ENCODE measurements at places on chromosomes 1 and 21.

DNA sequence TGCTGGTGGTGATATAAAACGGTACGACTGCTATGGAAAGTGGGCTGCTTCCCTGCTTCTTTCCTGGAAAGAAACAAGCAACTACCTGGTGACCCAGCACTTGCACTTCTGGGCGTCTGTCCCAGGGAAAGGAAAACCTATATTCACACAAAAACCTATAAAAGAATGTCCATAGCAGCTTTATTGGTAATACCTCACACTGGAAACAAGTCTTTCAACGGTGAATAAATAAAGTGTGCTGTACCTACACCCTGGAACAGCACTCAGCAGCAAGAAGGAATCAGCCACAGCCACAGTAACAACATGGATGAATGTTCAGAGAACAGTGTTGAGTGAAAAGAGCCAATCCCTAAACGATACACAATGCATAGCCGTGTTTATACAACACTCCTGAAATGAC, 19.9 kb downstream of the SLC19A1 start:
- H3K4me3 ChIP-seq, result no peak overlapping the region
- DNase-seq, result peak; percentile 12
- no peaks in the 10 kb centered on the region for H3K36me3 ChIP-seq
- no peak overlapping the region for H3K27ac ChIP-seq

DNA sequence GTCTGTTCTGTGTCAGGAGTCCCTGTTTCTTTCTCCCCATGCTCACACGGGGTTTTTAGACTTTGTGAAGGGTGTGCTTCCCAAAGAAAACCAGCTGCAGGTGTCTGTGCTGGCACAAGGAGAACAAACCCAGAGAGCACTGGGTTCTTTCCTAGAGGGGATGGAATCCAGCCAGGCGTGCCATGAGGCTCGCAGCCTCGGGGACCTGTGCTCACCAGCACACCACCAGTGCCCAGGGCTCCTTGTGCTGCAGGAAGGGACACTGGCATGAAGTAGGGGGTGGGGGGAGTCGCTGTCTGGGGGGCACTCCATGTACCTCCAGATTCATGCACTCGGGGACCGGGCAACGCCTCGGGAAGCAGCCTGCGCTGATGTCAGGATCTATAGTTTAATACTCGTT, 57.9 kb downstream of the AGPAT3 start:
- H3K27me3 ChIP-seq, result no peaks in the 10 kb centered on the region
- no peak overlapping the region for H3K4me3 ChIP-seq
- no peaks in the 10 kb centered on the region for H3K36me3 ChIP-seq
- no peaks in the 10 kb centered on the region for H3K4me1 ChIP-seq

- no peak for DNase-seq
- no peaks in the 10 kb centered on the region for H3K36me3 ChIP-seq
- no peaks in the 10 kb centered on the region for H3K4me1 ChIP-seq
Observed at GRCh38 chr1:172698224-172698623, 39.3 kb downstream of the FASLG start.

- no peak overlapping the region for H3K4me3 ChIP-seq
- no peaks in the 10 kb centered on the region for H3K36me3 ChIP-seq
- H3K4me1 ChIP-seq, result peaks cover 7% of the 10 kb centered on the region
- DNase-seq, result no peak
Observed at GRCh38 chr1:31708324-31708723, 4.5 kb upstream of the COL16A1 start.

DNA sequence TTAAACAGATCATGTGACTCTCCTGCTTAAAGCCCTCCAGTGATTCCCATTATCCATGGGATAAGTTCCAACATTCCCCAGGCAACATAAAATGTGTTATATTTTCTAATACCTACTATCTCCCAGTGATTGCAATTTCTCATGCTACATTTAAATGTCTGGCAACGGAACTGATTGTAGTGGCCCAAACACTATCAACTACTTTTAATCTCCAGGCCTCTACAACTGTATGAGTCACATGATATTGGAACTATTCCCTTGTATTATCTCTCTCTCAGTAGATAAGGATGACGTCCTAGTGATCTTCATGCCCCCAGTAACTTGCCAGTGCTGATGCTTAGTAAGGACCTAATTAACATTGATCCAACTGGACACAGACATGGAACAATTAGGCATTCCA, 49.9 kb downstream of the ERICH3 start:
- H3K36me3 ChIP-seq, result no peaks in the 10 kb centered on the region
- H3K4me1 ChIP-seq, result no peaks in the 10 kb centered on the region
- no peaks in the 10 kb centered on the region for H3K27me3 ChIP-seq

DNA sequence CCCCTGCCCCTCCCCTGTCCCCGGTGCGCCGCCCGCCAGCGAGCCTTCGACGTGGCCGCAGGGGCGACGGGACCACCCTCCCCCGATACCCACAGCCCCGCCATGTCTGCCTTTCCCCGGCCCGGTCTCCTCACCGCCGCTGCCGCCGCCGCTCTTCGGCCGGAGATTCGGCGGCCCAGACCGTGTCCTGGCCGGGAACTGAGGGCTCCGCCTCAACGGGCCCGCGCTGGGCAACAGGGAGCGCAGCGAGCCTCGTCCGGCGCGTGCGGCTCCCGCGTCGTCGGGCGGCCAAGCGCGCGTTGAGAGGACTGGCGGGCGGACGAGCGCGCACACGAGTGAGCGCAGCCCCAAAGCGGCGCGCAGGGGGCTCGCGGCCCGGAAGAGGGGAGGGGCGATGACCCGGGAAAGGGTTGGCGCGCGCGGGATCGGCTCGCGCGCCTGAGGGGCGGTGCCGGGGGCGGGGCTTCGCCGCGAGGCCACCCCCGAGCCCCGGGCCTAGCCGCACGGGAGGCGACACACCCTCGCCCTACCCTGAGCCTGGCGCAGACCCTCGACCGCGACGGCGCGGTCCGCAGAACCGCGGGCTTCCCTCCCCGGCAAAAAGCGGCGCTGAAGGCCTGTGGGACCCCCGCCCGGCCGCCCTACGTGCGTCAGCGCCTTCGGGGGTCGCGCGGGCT, at the start of gene BTG3:
Gene BTG3 (minus strand): TSS at position 337 of the 677 bp plus-strand sequence. CDS start 3,757 bp downstream, outside the sequence.
- no peaks in the 10 kb centered on the region for H3K4me1 ChIP-seq
- peak; percentile 86 for DNase-seq
- H3K27ac ChIP-seq, result peak within 1 kb of the TSS; percentile 89
- no peaks in the 10 kb centered on the region for H3K36me3 ChIP-seq
- H3K27me3 ChIP-seq, result no peaks in the 10 kb centered on the region
- peak within 1 kb of the TSS; percentile 93 for H3K4me3 ChIP-seq

GRCh38 chr1:179178183-179178582, 51.3 kb downstream of the ABL2 start:
- peaks cover 8% of the 10 kb centered on the region for H3K4me1 ChIP-seq
- no peaks in the 10 kb centered on the region for H3K27me3 ChIP-seq
- DNase-seq, result no peak
- H3K27ac ChIP-seq, result no peak overlapping the region

GRCh38 chr21:42685036-42685435, 31.6 kb downstream of the PDE9A start:
- no peak overlapping the region for H3K4me3 ChIP-seq
- H3K36me3 ChIP-seq, result no peaks in the 10 kb centered on the region
- H3K4me1 ChIP-seq, result no peaks in the 10 kb centered on the region
- H3K27me3 ChIP-seq, result no peaks in the 10 kb centered on the region
- H3K27ac ChIP-seq, result no peak overlapping the region

DNA sequence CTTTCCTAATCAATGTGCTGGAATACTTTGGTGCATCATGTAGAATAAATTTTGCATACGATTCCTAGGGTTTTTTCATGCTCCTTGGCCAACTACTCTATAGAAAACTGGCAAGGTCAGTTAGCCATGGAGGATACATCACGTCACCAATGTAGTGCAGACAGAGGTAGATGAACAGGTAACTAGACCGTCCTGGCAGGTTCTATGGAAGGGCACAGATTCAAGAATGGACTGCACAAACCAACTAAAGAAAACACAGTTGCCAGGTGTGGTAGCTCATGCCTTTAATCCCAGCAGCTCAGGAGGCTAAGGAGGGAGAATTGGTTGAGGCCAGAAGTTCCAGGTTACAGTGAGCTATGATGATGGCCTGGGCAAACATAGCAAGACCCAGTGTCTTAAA, 9.9 kb downstream of the MTF1 start:
- no peak for DNase-seq
- H3K4me1 ChIP-seq, result no peaks in the 10 kb centered on the region
- H3K27me3 ChIP-seq, result no peaks in the 10 kb centered on the region
- no peak overlapping the region for H3K27ac ChIP-seq
- H3K4me3 ChIP-seq, result no peak overlapping the region

- H3K4me3 ChIP-seq, result no peak overlapping the region
- peak; percentile 21 for DNase-seq
- no peaks in the 10 kb centered on the region for H3K4me1 ChIP-seq
- no peaks in the 10 kb centered on the region for H3K27me3 ChIP-seq
- no peak overlapping the region for H3K27ac ChIP-seq
Observed at GRCh38 chr1:108050158-108050557, 85.2 kb upstream of the VAV3 start.

DNA sequence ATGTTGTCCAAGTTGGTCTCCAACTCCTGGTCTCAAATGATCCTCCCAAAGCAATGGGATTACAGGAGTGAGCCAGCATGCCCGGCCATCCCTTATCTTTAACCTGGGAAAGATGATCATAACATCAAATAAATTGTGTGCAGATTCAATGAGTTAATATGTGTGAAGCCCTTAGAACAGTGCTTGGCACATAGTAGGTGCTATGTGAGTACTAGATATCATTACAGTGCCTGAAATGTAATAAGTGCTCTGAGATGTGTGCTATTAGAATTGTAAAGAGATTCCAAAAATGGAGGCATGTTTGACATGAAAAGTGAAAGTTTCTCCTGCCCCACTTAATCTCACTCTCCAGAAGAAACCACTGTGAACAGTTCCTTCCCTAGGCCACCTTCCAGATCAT, 71.8 kb downstream of the RUNX3 start:
- no peak for DNase-seq
- H3K4me3 ChIP-seq, result no peak overlapping the region
- no peaks in the 10 kb centered on the region for H3K27me3 ChIP-seq
- H3K4me1 ChIP-seq, result no peaks in the 10 kb centered on the region

DNA sequence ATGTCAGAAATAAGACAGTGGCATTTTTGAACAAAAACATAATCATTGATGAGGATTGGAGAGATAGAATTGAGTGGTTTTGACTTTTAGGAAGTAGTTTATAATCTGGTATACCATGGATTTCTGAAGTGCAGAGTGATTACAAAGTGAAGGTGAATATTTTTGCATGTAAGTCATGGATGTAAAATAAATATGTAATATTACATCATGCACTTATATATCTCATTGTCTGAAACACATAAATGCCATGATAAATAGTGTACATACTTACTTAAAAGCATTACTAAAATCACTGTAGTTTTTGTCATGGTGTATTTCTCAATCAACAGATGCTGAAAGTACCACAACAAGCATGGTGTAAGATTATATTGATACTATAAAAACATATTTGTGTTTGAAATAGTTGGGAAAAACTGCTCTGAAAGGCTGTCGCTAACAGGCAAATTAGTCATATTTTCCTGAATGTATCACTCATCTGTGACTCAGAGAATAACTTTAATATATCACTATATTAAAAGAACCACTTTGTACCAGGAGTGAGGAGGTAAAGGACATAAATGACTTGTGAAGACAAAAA, 24.8 kb upstream of the RGS18 start:
- H3K4me1 ChIP-seq, result no peaks in the 10 kb centered on the region
- no peaks in the 10 kb centered on the region for H3K36me3 ChIP-seq
- no peaks in the 10 kb centered on the region for H3K27me3 ChIP-seq
- no peak overlapping the region for H3K27ac ChIP-seq

- H3K4me3 ChIP-seq, result no peak overlapping the region
- no peaks in the 10 kb centered on the region for H3K36me3 ChIP-seq
- H3K27me3 ChIP-seq, result no peaks in the 10 kb centered on the region
- H3K27ac ChIP-seq, result no peak overlapping the region
- DNase-seq, result no peak
Observed at GRCh38 chr1:206544562-206545257, 37.4 kb downstream of the RASSF5 start.

DNA sequence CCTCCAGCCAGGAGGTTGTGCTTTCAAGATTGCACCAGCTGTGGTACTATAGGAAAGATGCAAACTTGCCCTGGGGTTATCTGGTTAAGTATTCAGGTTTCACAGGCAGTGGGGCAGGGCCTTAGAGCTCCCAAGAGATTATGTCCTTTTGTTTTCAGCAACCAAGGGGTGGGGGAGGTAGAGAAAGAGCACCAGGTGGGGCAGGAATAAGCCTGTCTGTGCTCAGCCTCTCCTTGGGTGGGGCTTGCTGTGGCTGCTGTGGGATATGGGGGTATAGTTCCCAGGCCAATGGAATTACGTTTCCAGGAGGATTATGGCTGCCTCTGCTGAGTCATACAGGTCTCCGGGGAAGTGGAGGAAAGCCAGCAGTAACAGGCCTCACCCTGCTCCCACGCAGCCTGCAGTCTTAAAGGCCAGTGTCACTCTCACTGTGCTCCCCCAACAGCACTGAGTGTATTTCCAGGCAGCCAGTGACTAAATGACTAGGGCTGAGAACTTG, 508.6 kb downstream of the RWDD3 start:
- H3K27ac ChIP-seq, result no peak overlapping the region
- H3K27me3 ChIP-seq, result no peaks in the 10 kb centered on the region
- H3K4me1 ChIP-seq, result no peaks in the 10 kb centered on the region
- H3K36me3 ChIP-seq, result no peaks in the 10 kb centered on the region

- peaks cover 5% of the 10 kb centered on the region for H3K36me3 ChIP-seq
- no peak overlapping the region for H3K4me3 ChIP-seq
- H3K27ac ChIP-seq, result no peak overlapping the region
- DNase-seq, result no peak
- no peaks in the 10 kb centered on the region for H3K27me3 ChIP-seq
- H3K4me1 ChIP-seq, result no peaks in the 10 kb centered on the region
Observed at GRCh38 chr1:111976332-111976731, 13.1 kb downstream of the KCND3 start.

DNA sequence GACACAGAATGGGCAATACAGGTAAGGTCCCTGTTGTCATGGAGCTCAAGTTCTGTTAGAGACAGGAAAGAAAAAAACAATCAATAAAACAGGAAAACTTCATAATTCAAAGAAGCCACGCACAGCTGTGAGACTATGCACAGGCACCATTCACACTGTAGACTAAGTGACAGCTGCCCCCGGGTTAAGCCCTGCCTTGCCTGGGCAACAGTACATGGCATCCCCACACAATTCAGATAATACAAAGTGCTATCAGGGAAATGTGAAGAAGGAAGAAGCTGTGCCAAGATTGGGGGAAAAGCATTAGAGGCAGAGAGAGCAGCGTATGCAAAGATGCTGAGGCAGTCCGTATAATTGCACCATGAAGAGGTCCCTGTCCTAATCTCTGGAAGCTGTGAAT, 9.0 kb upstream of the KCNE2 start:
- H3K36me3 ChIP-seq, result no peaks in the 10 kb centered on the region
- H3K4me1 ChIP-seq, result peaks cover 8% of the 10 kb centered on the region
- H3K27ac ChIP-seq, result no peak overlapping the region
- peak; percentile 12 for DNase-seq
- H3K27me3 ChIP-seq, result no peaks in the 10 kb centered on the region

Data from ascending aorta (tissue), 2 donors.